ENCODE measurements at places on chromosomes 13 and 19. TPM values are rescaled to one million over a fixed set of nuclear protein-coding genes. Genes with fewer than 3 reads are reported as not detected.

- DNase-seq = no peak
Measured at GRCh38 chr19:6671960-6672359, 2.0 kb upstream of the TNFSF14 start.

PGLYRP1 gene
- total RNA-seq = not detected

NLRP5 gene
- not detected for total RNA-seq

- DNase-seq = no peak
Measured at GRCh38 chr13:85626603-85627002, 172.6 kb downstream of the SLITRK6 start.

DNA sequence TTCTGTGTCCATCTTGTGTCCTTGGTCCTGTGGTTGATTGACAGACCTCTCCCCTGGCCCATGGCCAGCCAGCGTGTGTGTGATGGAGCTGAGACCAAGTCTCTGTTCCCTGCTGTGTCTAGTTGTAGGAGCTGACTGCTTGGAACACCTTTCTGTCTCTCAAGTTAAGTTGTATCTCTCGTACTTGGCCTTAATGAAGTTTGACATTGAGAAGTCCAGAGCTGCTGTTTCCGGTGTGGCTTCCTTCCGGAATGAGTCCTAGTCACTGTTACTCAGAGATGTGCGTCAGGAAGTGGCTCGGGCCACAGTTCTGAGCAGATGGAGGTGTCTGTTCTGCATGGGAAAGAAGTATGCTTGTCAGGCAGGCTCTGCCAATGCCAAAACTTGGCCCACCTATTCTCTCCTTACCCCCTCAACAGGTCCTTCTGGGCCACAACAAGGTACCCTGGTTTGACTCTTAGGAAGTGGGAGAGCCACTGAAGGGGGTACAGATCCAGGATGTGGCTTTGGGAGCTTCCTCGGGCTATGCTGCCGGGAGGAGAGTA, 54.3 kb downstream of the GATAD2A start:
- DNase-seq = peak; percentile 62

FGF9 gene
- total RNA-seq = 3.3 TPM

DNA sequence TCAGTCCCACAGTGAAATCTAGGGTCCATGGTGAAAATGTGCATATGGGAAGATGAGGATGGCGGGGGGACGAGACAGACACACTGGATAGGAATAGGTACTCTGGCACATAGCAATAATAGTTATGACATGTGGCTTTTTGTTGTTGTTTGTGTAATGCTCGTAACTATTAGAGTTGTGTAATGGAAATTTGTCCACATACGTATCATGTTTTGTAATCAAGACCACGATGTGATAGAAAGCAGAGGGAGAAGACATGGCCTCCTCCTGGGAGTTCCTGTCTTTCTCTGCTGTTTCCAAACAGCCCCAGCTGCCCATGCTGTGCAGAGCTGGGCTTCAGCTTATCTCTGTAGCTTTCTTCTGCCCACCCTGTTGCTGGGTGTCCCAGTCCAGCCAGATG, 185.3 kb upstream of the TMTC4 start:
- DNase-seq = no peak

- DNase-seq = no peak
Measured at GRCh38 chr19:39293394-39293793, 2.8 kb upstream of the IFNL1 start.

DNA sequence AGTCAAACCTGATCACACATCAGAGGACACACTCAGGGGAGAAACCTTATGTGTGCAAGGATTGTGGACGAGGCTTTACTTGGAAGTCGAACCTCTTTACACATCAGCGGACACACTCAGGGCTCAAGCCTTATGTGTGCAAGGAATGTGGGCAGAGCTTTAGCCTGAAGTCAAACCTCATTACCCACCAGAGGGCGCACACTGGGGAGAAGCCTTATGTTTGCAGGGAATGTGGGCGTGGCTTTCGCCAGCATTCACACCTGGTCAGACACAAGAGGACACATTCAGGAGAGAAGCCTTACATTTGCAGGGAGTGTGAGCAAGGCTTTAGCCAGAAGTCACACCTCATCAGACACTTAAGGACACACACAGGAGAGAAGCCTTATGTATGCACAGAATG, 8.2 kb upstream of the ZNF527 start:
- no peak for DNase-seq

DNA sequence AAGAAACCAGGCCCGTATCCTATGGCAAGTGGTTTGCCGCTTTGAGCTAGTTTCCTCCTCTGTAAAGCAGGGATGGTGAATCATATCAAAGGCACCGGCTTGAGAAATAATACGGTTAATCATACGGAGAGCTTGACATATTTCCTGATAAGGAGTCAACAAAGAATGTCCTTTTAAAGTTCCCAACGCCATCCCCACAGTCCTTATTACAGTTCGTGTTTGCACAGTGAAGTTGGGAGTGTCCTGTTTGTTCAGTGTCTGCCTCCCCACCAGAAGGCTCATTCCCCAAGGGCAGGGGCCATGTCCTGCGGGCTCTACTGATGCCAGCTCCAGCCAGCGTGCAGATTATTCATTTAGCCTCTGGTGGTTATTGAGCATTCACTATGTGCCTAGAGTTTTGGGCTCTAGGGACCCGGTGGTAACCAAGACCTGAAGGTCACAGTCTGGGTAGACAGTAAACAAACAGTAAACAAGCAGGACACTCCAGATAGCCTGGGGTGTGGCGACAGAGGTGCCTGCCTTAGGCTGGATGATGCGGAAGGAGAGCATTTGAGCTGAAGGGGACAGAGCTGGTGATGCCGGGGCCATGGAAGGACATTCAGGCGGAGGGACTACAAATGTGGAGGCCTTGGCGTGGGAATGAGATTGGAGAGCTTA, 6.3 kb downstream of the GRAMD1A start:
- DNase-seq = no peak

DNA sequence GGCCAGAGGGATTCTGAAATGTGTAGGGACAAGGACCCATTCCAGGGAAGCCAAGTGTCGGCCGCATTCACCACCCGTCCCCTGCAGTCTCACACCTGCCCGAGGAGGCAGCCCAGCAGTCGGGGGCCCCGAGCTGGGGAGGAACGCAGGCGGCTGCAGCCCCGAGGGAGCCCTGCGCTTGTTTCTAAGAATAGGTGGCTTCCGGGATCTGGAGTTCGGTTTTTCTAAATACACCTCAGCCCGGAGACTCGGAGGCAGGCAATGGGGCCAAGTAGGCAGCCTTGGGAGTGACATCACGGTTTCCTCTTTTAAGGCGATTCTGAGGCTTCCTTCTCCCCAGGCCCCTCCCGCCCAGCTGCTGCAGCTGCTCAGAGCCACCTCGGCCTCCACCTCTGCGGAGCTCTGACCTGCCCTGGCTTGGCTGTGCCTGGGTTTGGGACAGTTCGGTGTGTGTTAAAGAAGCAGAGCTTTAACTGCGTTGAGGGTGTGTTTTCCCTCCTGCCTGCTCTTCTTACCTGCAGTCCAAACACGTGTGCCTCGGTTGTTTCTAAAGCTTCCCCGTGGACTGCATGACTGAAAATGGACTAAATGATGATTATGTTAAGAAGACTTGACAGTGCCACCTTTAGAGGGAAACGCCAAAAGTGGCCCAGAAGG, 80.5 kb downstream of the COL4A2 start:
- DNase-seq = peak; percentile 84

GRCh38 chr13:60583911-60584753, 187.1 kb downstream of the TDRD3 start:
- no peak for DNase-seq
